RCC 7860 (cell line): ENCODE measurements at places on chromosomes 6 and 20.

DNA sequence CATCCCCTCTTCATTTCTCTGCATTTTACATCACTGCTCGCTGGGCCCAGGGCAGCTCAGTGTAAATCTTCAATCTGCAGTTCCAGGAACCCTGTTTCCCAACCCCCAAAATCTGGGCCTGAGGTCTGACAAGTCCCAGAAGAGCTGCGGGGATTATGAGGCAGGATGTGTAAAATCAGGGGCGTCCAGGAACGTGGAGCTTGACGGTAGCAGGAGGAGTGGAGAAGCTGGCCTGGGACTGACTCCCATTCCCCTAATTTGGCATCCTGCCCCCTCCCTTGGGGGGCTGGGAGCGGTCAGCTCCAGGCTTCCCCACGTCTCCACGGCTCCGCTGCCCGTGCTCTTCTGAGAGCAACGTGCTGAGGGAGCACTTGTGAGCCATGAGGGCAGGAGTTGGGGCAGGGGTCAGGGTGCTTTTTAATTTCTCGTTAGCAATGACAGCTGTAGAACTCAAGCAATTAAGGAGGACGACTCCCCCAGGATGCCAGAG, 23.4 kb upstream of the VEGFA start:
- no peak for DNase-seq

DNA sequence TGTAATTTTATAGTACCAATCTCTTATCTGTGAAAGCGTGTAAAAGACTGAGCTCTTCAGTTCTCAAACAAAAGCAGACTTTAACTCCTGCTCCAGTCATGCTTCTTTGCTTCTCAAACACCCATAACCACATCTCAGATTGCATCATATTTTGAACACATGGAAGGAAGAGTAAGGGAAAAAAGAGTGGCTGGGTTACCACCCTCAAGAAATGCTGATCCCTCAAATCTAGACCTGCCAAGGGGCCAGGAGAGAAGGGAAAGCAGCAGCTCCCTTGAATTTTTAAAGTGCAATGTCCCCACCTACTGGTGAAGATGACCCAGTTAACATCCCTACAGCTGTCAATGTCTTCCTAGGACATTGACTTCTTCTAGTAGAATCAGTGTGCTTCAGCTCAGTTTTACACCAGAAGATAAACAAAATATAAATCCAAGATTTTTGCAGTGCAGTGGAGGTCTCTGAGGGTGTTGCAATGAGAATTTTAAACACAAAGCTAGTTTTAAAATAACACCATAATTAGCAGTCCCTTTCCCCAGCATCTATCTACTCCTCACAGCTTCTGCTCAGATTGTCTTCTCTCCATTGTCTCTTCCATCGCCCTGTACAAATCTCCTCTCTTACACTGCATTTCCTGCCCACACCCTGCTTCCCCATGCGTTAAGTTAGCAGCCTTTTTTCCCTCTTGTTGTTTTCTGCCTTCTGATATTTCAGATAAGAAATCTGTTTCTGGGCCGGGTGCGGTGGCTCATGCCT, 22.6 kb upstream of the HLA-DQB2 start:
- peak; percentile 22 for DNase-seq

- DNase-seq = peak; percentile 60
Observed at GRCh38 chr6:160137989-160138835, 16.6 kb downstream of the SLC22A1 start.

- DNase-seq = no peak
Observed at GRCh38 chr20:2688041-2688591, 4.5 kb upstream of the EBF4 start.

DNA sequence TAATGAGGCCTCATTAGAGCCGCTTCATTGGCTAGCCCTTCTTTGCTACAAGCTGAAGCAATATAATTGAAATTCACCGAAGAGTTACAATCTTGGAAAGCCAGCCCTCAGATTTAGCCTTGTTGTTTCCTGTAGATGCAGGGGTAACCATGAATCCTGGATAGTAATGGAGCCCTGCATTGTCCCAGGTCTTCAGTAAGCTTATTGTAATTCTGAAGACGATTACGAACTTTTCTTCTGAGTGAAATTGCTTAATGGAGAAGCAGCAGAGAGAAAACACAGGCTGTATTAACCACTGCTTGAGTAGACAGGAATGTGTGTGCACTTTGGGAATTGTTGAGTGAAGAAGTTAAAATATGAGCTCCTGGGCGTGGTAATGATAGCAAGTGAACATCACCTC, 26.3 kb upstream of the NAA20 start:
- DNase-seq = no peak

- no peak for DNase-seq
Observed at GRCh38 chr6:111949546-111949945, 76.3 kb upstream of the FYN start.

DNA sequence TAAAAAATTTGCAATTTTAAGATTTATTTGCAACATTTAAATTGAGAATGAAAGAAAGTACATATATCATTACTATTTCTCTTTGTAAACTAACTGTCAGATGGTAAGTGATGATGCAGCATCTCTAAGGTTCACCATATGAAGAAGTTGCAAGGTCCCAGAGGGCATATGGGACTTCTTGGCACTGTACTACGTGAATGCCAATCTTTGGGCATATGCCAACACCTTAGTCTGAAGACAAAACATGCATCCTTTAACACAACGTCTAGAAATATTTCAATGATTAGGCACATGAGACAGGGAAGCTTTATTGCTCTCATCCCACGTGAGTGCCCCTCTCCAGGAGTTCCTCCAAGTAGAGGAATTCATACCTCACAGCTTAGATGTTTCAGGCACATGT, 66.8 kb downstream of the CDK19 start:
- DNase-seq = no peak

DNA sequence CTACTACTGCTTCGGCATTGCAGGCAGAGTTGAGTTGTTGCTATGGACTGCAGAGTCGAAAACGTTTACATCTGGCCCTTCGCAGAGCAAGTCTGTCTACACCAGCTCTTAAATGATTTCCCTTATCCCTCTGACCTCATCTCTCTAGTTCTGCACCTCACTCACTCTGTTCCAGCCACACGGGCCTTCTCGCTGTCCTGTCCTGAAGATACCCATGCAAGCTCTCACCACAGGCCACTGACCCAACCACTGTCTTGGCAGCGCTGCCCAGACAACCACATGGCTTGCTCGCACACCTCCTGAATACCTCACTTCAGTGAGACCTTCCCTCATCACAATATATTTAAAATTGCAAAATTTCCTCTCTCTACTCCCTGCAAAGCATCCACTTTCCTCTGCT, 31.4 kb downstream of the B4GALT5 start:
- DNase-seq = peak; percentile 78

DNA sequence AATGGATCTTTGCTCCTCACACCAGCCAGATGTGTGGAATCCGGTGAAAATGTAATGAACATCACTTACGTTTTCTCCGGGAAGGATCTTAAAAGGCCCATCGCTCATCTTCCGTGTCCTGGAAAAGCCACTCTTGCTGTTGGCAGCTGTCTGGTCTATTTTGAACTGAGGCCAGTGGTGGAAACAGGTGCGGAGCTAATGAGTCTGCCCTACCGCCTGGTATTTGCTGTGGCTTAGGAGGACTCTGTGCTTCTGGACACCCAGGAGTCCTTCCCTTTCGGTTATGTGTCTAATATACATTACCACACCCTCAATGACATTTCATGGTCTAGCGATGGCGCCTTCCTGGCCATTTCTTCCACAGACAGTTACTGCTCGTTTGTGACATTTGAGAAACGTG, 264.2 kb upstream of the PREP start:
- DNase-seq = no peak

- DNase-seq = no peak
Observed at GRCh38 chr6:37820718-37821079, 1.2 kb downstream of the ZFAND3 start.

- no peak for DNase-seq
Observed at GRCh38 chr6:123588546-123588895, 48.2 kb downstream of the TRDN start.

GRCh38 chr6:138198430-138199091, 19.7 kb downstream of the PBOV1 start:
- DNase-seq = no peak

GRCh38 chr20:21640556-21640955, 64.9 kb upstream of the PAX1 start:
- DNase-seq = no peak

DNA sequence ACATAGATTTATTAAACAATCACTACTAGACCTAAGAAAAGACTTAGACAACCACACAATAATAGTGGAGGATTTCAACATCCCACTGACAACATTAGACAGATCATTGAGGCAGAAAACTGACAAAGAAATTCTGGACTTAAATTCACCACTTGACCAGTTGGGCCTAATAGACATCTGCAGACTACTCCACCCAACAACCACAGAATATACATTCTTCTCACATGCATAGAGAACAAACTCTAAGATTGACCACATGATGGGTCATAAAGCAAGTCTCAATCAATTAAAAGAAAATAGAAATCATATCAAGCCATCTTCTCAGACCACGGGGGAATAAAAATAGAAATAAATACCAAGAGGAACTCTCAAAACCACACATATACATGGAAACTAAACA, 136.7 kb upstream of the ARG1 start:
- no peak for DNase-seq

DNA sequence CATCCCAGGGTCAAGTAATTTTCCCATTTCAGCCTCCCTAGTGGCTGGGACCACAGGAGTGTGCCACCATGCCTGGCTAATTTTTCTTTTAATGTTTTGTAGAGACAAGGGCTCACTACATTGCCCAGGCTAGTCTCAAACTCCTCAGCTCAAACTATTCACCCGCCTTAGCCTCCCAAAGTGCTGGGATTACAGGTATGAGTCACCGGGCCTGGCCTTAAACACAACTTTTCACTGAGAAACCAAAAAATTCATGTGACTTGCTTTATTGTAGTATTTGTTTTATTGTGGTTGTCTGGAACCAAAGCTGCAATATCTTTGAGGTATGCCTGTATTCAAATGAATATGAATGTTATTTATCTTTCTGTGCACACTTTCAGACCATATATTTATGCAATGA, 72.2 kb downstream of the RWDD2A start:
- no peak for DNase-seq

DNA sequence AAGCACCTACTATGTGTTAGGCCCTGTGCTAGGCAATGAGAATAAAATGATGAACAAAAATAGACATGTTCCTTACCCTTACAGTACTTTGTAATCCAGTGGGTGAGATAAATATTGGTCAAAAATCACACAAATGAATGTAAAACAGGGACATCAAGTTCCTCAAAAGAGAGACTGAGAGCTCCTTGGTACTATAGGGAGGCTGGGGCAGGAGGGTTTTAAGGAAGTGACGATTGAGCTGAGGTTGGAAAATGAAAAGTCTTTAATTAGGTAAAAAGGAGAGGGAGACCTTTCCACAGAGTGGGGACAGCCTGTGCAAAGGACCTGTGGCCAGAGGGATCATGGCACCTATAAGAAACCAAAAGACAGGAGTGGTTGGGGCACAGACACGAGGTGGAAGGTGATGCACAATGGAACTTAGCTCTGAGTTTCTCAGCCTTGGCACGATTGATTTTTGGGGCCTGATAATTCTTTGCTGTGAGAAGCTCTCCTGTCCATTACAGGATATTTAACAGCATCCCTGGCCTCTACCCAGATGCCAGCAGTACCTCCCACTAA, 140.3 kb downstream of the CEP57L1 start:
- no peak for DNase-seq

- DNase-seq = no peak
Observed at GRCh38 chr6:104509355-104509754, 350.4 kb downstream of the HACE1 start.

DNA sequence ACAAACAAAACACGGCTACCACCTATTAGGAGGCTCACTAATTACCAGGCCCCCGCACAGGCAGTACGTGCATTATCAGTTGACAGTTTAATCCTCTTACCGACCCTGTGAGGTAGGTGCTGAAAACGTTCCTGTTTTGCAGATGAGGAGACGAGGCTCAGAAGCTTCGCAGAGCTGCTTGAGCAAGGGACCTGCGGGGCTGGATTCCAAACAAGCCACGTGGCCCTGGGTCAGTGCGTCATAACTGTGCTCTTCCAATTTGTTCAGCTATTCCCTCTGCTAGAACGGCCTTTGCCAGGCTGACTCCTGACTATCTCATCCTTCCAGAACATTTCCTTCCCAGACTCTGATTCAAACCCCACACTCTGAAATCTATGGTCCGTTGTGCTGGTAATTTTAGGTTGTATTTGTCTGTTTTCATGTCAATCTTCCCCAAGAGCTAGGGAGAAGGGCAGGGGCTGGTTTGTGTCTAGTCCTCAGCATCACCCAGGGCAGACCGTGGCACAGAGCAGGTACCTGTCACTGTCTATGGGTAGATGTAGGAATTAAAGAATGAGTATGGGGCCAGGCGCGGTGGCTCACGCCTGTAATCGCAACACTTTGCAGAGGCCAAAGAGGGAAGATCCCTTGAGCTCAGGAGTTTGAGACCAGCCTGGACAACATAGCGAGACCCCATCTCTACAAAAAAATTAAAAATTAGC, 28.8 kb upstream of the TLDC2 start:
- DNase-seq = no peak

DNA sequence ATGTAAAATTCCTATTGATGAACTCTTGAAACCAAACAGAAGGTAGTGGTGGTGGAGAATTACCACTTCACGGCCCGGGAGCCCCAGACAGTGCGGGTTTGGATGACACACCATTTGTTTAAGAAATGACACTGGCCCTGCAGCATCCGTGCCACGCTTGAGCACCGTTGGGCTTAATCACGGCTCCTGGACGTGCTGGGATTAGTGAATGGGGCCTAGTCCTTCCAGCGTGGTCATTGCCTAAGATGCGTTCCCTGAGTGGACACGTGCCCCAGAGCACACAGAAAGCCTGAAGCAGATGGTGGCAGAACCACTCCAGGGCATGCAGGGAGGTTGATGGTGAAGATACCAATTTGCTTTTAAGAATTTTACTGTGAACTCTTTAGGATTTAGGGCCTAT, 14.5 kb downstream of the STX16 start:
- DNase-seq = peak; percentile 96

DNA sequence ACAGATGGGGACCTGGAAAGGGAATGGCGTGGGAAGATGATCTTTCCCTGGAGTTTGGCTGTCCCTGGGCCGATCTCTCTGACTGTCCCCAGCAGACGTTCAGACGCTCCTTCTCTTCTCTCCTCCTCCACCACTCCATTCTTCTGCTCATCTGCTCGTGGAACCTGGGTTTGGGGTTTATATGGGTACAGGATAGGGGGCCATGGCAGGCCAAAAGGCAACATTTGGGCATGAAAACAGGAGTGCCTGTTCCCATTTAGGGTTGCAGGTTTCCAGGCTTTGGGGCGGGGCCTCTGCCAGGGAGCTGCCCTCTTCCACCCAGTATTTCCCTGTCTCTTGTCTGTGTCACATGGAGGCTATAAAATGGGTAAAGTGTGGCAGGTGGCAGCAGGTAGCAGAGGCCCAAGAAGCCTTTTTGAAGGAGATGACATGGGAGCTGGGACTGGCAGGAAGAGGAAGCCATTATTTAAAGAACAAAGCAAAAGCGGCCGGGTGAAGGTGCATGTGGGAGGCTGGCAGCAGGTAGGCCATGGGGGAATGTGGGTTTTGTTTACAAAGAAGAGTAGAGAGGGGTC, 203.7 kb downstream of the BMP7 start:
- no peak for DNase-seq

GRCh38 chr20:63206878-63207277, 9.1 kb downstream of the YTHDF1 start:
- peak; percentile 76 for DNase-seq
